ENCODE measurements at places on chromosomes 4 and X.

GRCh38 chr4:168508683-168509082 lies 11.8 kb downstream of the PALLD start:
- no peak for DNase-seq

DNA sequence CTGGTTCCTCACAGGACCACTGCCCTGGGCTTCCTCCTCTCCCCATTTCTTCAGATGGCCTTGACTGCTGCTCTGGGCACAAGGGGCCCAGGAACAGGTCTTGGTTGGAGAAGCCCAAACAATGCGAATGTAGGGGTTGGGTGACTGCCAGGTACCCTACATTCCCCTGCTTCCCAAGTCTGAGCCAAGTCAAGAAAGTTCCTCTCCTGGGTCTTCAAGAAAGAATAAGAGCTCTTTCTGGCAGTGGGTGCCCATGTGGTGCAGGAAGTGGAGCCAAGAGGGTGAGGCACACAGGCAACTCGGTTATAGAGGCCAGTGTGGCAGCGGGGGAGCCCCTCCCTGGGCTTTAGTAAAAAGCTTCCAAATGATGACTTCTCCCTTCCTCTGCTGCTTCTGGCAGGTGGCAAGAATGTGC lies 2.7 kb downstream of the SLC34A2 start:
- DNase-seq = no peak

DNA sequence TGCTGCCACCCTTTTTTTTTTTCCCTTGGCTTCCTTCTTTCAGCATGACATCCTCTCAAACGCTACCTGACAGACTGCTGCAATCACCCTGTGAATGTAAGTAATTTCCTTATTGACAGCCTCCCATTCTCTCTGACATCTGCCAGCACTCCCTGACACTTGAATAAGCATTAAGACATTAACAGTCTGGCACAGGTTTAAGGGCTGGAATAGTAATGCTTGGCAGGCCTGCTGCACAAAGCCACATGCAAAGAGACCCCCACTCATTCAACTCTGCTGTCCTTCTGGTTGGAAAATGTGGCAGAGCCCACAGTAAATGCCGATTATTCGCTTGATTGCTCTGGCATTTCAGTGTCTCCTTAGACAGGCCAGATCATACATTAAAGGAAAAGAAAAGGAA lies 28.1 kb upstream of the RASGEF1B start:
- no peak for DNase-seq

DNA sequence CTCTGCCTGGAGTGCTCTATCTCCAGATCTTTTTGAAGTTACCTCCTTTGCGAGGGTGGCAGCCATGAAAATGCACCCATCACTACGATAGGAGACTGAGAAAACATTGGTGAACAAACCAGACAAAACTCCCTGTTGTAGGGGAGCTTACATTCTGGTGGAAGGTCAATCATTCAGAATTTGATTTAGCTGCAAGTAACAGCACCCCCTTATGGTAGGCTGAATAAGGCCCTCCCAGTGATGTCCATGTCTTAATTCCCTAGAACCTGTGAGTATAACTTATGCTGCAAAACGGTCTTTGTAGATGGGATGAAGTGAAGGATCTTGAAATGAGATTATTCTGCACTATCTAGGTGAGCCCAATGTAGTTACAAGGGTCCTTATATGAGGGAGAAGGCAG lies 5.6 kb upstream of the TEC start:
- no peak for DNase-seq

DNA sequence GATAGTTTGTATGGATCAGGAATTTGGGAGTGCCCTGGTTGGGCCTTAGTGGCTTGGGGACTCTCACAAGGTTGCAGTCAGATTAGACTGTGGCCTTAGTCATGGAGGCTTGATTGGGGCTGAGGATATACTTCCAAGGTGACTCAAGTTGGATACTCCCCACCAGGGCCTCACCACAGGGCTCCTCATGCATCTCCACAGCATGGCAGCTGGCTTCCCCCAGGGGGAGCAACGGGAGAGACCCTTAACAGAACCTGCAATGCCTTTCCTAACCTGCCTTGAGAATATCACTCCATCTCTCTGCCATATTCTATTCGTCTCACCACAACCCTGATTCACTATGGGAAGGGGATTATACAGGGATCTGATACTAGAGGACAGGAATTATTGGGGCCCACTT lies 161.9 kb downstream of the RELL1 start:
- DNase-seq = no peak

DNA sequence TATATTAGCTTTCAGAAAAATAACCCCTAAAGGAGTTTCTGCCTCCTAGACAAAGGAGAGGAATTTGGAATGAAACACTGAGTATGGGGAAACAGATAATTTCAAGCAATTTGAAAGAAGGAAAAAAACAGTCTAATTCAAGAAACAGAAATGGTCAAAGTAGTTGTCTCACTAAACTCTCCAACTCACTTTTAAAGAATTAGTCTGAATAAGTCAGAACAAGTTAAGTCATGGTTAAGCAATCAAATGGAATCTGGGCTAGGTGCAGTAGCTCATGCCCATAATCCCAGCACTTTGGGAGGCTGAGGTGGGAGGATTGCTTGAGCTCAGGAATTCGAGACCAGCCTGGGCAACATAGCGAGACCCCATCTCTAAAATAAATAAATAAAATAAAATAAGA lies 95.7 kb upstream of the GRIA3 start:
- DNase-seq = no peak

- no peak for DNase-seq
Observed at GRCh38 chr4:91984466-91984865, 319.3 kb upstream of the GRID2 start.

GRCh38 chr4:3729882-3730226 lies 36.3 kb upstream of the ADRA2C start:
- no peak for DNase-seq

GRCh38 chr4:162010362-162010761 lies 153.4 kb downstream of the FSTL5 start:
- DNase-seq = no peak

GRCh38 chrX:68041110-68041509 lies 392.2 kb downstream of the OPHN1 start:
- DNase-seq = no peak

DNA sequence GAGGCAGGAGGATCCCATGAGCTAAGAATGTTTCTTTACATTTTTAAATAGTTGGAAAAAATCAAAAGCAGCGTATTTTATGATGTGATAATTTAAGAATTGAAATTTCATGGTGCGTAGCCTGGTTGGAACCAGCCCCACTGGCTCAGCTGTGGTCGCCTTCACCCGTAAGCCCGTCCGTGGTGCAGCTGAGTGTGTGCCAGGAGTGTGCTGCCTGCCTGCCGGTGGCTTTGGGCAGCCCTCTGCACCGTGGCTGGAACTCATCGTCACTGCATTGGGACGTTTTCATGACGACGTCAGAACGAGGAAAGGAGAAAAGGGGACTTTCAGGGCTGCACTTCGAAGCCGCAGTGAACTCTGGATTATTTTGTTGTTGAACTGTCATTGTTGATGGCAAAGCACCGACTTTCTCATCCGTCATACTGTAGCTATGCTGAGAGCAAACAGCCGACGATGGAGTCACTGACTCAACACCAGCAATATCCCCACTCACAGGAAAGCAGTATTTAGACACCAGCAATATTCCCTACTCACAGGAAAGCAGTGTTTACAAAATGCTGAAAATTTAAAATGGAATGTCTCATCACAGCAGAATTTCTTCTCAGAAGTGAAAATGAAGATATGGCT lies 35.1 kb downstream of the PCGF3 start:
- DNase-seq = no peak

GRCh38 chrX:105999294-105999693 lies 39.2 kb downstream of the SERPINA7 start:
- DNase-seq = no peak

DNA sequence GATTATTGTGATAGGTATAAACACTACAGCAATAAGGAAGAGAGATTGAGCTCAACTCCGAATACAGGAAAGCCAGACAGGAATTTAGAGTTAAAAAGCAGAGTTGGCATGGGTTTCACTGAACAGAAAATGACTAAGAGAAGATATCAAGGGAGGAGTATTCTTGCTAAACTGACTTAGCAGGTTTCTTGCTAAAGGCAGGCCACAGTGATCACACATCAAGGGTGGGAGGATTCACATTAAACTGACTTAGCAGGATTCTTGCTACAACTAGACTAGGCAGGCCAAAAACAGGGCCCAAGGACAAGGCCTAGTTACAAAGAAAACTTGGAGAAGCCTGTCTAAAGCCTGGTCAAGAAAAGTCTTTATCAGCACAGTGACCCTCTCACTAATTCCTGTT lies 195.1 kb downstream of the MAGEB5 start:
- DNase-seq = no peak

DNA sequence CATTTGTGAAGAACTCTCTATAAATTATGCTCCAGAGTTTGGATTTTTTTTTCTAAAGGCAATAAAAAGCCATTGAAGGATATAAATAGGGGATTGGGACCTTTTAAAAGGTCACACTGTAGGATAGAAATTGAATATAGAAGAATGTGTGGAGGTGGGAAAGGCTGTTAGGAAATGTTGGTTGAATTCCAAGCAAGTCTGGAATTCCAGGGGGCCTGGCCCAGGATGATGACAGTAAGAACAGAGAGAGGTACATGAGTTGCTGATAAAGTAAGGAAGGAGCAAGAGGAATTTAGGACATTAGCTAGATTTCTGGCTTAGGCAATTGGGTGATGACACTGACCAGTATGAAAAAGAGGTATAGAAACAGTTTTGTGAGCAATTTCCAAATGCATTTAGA lies 95.4 kb upstream of the USP38 start:
- no peak for DNase-seq

DNA sequence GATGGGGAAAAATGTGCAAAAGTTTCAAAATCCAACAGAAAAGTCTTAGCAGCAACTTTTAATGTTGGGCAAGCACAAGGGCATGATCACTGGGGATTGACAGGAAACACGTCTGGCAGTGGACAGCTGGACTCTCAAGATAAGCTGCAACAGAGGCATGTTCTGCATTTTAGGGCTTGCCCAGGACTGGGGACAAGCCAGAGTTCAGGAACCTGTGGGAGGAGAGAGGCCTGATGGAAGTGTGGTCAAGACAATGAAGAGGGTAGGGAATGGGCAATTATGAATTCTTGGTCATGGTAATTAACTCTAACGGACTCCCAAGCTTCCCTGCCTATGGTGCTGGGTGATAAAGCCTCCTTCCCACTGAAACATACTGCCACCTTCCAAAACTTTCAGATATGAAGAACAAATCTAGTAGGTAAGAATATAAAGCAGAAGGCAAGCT lies 48.4 kb downstream of the ANXA3 start:
- no peak for DNase-seq

DNA sequence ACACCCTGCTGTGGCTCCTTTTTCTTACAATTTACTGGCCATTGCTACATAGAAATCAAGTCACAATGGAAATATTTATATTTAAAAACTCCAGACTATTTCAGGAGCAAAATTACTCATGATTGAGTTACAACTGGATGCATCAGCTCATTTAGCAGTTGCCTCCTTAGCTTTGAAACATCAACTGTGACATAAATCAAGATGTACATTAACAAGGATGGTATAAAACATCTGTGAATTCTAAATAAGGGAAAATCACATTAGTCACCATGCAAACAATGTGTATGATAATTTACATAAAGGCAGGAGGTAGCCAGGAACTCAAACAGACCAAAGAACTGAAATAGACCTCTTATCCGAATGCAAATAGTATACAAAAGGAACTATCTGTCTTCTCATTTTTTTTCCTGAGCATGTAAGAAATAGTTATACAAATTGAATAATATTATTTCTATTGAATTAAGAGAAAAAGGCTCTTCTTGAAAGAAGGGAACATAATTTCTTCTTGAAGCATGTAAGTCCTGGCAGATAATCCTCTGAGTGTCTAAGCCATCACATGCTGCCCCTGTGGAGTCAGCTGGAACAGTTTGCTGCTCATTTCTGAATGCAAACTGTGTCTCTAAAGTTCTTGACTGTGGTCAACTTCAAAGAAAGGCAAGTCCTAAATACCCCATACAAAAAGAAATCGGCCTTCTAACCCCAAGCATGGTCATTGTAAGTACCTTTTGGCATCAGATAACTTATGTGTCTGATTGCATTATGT lies 151.2 kb downstream of the NAA11 start:
- DNase-seq = no peak

DNA sequence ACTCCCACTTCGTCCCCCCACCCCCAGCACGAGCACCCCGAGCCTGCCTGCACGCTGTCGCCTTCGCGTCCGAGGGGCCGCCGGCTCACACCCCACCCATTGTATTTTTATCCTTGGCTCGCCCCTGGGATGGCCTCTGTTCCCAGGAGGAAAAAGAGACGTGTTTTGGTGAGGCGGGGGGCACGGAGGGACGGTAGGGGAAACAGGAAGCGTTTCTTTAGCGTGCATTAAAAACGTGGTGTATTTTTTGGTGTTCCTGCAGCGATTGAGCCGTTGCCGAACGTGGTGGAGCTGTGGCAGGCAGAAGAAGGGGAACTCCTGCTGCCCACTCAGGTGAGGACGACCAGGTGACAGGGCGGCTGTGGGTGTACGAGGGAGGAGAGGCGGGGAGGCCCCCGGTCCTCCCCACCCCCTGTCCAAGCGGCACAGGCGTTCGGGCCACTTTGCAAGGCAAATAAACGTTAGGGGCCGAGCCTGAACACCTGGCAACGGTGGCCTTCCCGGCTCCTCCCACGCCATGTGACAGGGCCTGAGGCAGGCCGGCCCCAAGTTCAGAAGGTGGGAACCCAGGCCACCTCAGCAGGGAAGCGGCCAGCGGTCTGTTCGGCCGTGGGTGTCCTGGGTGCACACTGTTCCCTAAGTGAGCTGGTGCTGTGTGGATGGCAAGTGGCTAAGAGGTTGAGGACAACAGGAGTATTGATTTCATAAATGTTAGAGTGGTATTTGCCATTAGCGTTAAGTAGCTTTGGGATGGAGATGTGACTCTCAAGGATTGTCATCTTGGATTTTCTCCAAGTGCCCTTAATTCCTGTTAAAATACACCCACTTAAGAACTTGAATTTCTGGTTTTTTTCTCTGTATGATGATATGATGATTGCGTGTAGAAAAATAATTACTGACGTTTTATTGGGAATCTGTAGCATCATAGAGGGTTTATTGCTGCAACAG lies 1.1 kb downstream of the TMEM131L start:
- no peak for DNase-seq

DNA sequence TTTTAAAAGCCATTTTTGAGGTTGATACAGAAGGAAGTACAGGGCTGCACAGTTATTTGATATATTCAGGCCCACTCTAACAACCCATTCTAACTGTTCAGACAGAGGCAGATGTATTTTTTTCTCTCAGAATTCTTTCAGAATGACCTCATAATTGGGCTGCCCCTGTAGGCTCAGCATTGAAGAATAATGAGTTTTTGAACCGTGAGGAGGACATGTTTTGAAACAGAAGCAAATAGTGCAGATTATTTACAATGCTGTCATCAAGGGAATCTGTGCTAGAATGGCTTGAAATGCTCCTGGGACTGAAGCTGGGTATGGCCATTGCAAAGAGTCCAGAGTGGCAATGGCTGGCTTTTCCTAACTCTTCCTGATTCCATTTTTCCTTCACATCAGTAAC lies 158.1 kb downstream of the SOX3 start:
- no peak for DNase-seq

DNA sequence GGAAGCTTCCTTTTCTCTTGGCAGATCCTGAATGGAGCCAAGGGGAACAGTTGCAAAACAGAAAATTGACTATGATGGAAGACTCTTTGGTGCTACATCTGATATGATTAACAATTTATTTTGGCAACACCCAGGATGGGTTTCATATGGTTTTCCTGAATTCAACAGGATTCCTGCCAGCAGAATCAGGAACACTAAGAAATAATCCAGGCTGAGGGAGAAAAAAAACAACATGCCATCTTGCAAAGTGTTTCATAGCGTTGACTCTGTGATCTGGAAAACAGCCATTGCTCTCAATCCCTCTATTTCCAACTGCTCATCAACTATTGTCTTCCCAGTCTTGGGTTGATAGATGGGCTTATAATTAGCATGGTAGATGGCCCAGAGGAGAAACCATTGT lies 303.8 kb upstream of the KLF3 start:
- DNase-seq = no peak
